ENCODE measurements at places on chromosomes 6 and 20.
A peak's percentile ranks its signal among the peaks of the same experiment; 100 is the strongest.

- DNase-seq = no peak
Measured at GRCh38 chr6:146892613-146893401, 294.0 kb downstream of the ADGB start.

DNA sequence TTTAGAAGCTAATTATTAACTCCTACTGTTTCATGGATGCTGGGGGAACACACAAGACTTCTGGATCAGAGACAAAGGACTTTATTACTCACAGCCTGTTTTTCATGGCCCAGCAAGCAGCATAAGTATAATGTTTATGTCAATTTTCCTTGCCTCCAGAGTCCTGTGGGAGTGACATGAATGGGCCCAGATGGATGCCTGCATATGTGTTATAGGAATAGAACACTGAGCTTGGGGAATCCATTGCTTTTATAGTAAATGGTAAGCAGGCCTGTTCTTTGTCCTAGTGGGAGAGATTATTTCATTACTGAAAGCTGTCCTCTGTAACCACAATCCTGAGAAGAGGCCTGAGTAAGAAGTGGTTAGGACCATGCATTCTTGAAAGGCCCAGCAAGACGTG lies 25.6 kb downstream of the BLTP3A start:
- DNase-seq = no peak

- no peak for DNase-seq
Measured at GRCh38 chr20:62266851-62267250, 28.5 kb downstream of the OSBPL2 start.

DNA sequence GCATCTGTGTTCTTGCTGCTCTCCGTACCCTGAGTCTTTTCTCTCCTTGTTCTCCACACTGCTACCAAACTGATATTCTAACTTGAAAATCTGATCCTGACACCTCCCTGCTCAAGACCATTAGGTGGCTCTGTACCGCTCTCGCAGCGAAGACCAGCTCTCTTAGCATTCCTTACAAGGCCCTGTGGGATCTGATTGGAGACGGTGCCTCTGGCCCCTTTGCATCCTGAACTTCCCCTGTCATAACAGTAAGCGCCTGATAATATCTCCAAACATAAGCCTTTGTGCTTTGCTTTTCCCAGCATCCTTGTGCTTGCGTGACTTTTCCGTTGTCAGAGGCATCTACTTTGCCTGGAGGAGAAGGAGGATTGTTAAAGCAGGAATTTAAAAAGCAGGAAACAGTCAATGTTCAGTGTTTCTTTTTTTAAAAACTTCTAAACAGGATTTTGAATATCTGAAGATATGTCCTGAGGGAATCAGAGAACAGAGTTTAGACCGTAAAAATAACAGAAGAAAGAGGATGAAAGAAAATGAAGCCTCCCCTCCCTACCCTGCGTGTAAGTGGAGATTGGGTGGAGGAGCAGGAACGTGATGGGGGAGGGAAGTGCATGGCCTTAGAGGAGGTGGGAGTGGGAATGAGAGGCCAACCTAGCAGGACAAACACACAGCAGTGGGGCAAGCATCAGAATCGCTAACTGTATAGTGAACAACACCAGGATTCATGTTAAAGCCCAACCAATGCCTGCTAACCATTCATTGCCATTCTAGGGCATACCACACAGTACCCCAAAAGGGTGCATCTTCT lies 89.2 kb upstream of the STMND1 start:
- peak; percentile 54 for DNase-seq

- DNase-seq = no peak
Measured at GRCh38 chr20:4604580-4604979, 117.1 kb upstream of the PRND start.

GRCh38 chr6:113529196-113529595 lies 327.9 kb upstream of the MARCKS start:
- no peak for DNase-seq

Measured in globus pallidus (tissue), 1 donor.